ENCODE measurements at places on chromosomes 6 and 20. TPM values are rescaled to one million over a fixed set of nuclear protein-coding genes. Genes with fewer than 3 reads are reported as not detected.

GRCh38 chr6:73796881-73797280 lies 100.9 kb downstream of the CD109 start:
- no peak for DNase-seq
- H3K4me3 ChIP-seq, result no peak overlapping the region
- H3K27me3 ChIP-seq, result no peaks in the 10 kb centered on the region
- H3K4me1 ChIP-seq, result peaks cover 10% of the 10 kb centered on the region
- H3K27ac ChIP-seq, result no peak overlapping the region

Gene HLA-DQB2
- total RNA-seq, result not detected

Gene LAMA4
- total RNA-seq, result 6.0 TPM

DNA sequence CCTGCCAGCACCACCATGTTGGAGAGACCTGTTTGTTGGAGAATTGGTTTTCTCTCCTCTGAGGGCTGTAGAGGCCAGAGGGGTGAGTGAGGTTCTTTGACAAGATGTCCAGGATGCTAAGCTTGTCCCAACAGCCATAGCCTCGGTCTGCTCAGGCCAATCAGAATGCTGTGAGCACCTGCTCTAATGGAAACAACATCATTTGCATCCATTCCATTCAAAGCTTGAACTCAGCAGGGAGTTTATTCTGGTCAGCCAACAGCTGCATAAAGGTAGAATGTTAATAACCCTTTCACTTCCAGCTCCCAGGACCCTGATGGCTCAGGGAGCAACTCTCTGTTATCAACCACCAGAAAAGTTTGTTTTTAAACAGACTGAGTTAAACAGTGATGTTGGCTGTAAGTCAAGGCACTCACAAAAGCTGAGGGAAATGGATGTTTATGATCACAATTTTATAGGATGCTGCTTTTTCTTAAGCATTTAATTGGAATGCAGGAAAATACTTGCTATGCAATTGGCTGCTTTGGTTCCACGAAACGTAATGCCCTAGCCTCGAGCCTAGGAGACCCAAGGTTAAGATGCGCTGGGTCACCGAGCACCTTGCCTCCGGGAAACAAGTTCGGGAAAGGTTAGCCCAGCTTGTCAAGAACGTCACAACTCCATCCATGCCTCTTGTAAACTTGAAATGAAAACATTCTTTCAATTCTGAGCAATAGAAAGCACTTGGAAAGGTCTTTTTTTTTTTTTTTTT lies 155.2 kb downstream of the NFATC2 start:
- H3K4me1 ChIP-seq, result peaks cover 17% of the 10 kb centered on the region
- H3K4me3 ChIP-seq, result no peak overlapping the region
- no peaks in the 10 kb centered on the region for H3K27me3 ChIP-seq
- no peak for DNase-seq

GRCh38 chr20:18637224-18637623 lies 49.4 kb downstream of the DTD1 start:
- DNase-seq, result no peak
- no peaks in the 10 kb centered on the region for H3K4me1 ChIP-seq
- no peak overlapping the region for H3K4me3 ChIP-seq
- H3K27me3 ChIP-seq, result no peaks in the 10 kb centered on the region
- H3K36me3 ChIP-seq, result no peaks in the 10 kb centered on the region

Gene FAM217A
- total RNA-seq, result not detected

DNA sequence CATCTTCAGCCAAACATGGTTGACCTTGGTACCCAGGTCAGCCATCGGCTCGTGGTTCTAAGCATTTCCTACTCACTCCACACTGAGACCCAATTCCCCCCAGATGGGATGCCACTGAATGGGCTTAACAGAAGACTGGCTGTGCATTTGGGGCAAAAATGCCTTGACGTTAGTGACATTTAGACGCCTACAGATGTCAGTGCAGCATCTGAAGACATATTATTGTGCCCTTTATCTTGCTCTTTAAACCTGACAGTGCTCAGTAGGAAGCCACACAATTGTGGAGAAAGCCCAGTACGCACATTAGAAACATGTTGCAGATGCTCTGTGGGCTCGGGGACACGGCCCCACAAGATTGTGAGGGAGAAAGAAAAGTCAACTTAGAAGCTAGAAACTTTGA lies 414.7 kb downstream of the PTPRT start:
- H3K36me3 ChIP-seq, result no peaks in the 10 kb centered on the region
- no peaks in the 10 kb centered on the region for H3K4me1 ChIP-seq
- H3K4me3 ChIP-seq, result no peak overlapping the region

- no peak overlapping the region for H3K27ac ChIP-seq
- no peak for DNase-seq
- no peak overlapping the region for H3K4me3 ChIP-seq
- no peaks in the 10 kb centered on the region for H3K36me3 ChIP-seq
Measured at GRCh38 chr20:15760001-15760621, 813.1 kb downstream of the KIF16B start.
